ENCODE measurements at places on chromosomes 16 and 17.
A peak's percentile ranks its signal among the peaks of the same experiment; 100 is the strongest.

DNA sequence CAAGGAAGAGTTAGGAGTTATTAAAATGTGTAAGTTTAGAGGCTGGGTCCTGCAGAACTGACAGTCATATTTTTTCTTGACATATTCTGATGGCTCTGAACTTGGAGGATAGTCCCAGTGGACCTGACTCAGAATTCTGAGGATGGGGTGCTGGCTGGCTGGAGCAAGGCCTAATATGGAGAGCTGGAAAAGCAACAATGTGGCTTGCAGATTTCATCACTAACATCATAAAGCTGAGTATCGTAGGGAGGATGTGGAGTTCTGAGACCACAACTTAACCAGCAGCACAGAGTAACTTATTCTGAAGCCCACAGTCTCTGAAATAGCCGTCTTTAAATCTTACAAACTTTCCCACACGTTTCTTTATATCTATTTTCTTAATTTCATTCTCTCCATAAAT is 2.3 kb downstream of the KRTAP1-5 start:
- H3K4me1 ChIP-seq, result no peaks in the 10 kb centered on the region
- H3K36me3 ChIP-seq, result no peaks in the 10 kb centered on the region
- no peak overlapping the region for H3K27ac ChIP-seq
- peaks cover 56% of the 10 kb centered on the region for H3K27me3 ChIP-seq
- no peak overlapping the region for H3K4me3 ChIP-seq

DNA sequence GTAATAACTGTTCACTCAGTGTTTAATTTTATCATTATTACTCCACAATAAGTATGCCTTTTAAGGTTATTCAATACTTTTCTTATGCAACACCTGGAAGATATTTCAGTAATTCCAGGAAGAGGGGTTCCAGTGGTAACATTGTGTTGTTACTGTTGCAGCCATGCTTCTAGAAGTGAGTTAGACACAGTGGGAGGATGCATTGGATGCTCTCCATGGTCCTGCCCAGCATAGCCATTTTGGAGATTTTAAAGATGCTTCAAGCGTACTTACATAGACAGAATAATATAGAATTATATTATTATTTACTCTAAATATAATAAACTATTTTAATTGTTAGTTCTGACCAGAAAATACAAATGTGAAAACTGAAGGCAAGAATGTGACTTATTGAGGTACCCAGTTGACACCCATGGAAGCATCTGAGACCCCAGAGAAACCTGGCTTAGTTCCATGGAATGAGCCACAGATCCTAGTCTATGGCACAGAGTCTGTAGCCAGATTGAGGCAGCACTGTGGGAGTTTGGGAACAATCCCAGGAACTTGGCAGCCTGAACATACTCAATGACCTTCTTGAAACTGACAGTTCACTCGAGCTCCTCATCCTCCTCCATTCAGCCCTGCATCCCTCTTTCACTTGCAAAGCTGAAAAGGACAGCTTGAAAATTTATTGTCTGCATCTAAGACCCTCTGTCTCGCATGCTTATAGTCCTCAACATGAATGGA is 190.1 kb upstream of the HS3ST4 start:
- H3K27me3 ChIP-seq, result peaks cover 31% of the 10 kb centered on the region
- H3K27ac ChIP-seq, result no peak overlapping the region
- no peaks in the 10 kb centered on the region for H3K4me1 ChIP-seq
- no peaks in the 10 kb centered on the region for H3K36me3 ChIP-seq

DNA sequence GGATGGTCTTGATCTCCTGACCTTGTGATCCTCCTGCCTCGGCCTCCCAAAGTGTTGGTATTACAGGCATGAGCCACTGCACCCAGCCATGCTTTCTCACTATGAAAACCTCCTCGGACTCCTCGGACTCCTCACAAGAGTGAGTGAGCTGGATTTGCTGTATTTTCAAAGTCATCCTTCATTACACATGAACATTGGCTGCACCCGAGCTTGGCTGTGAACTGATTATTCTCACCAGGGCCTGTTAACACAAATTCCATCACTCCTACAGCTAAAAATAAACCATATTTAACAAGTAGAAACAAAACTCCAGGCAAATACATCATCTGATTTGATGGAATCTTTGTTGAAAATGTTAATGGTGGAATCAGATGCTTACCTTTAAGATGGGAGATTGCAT is 50.3 kb downstream of the PITPNC1 start:
- H3K36me3 ChIP-seq, result peaks cover 11% of the 10 kb centered on the region
- H3K27ac ChIP-seq, result no peak overlapping the region
- H3K4me3 ChIP-seq, result no peak overlapping the region
- H3K4me1 ChIP-seq, result peaks cover 40% of the 10 kb centered on the region

DNA sequence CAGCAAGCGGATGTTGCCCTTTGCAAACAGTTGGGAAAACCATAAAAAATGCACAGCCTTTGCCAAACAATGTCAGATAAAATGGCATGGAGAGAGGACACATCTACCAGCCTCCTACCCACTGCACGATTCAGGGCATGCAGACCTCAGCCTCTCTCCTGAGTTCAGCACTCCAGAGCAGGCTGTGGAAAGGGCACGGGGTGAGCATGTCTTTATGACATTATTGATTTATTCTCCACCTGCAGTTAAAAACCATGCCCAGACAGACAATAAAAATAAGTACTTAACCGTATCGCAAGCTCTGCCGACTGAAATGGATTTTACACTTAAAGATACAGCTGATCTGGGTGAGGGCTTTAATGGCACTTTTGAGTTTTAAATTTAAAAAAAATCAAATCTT is 127.1 kb downstream of the MAF start:
- peaks cover 3% of the 10 kb centered on the region for H3K36me3 ChIP-seq
- H3K27me3 ChIP-seq, result peaks cover 6% of the 10 kb centered on the region
- DNase-seq, result no peak
- H3K4me3 ChIP-seq, result no peak overlapping the region
- H3K4me1 ChIP-seq, result no peaks in the 10 kb centered on the region

GRCh38 chr17:64687961-64688360 is 25.9 kb upstream of the SMURF2 start:
- no peaks in the 10 kb centered on the region for H3K4me1 ChIP-seq
- H3K27ac ChIP-seq, result no peak overlapping the region
- H3K36me3 ChIP-seq, result no peaks in the 10 kb centered on the region
- DNase-seq, result no peak
- no peak overlapping the region for H3K4me3 ChIP-seq

DNA sequence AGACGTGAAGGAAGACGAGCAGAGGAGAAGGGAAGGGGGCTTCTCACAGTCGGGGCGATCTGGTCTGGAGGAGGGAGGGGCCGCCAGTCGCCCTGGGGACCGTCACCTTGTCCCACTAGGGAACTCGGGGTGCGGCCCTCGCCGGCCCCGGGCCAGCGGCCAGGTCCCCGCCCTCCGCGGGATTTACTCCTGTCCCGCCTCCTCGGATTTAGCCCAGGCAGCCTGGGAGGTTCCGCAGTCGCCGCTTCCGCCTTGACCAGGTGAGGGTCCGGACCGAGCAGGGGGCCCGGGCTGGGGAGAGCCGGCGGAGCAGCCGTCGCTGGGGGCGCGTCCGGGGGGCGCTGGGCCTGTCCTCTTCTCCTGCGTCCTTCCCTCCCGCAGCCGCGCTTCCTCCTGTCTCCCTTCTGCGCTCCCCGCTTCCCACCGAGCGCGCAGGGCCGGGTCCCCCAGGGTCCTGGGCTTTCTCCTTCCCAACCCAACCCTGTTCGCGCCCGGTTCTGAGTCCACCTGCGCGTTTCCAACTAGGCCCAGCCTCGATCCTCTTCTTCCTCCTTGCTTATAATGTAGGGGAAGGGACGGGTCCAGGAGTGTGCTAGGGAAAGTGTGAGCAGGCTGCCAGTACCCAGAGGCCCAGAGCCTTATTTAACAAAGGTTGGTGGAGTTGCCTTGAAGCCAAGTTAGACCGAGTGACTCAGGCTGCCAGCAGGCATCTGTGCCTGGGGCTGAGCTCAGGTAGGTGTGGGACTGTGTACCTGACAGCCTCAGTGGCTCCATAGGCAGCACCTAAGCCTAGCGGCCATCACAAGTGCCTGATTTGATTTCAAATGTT is at the start of gene TNK1:
Gene TNK1, plus strand, starts transcription at position 235 of the 829 bp plus-strand sequence. CDS start 1,838 bp downstream, outside the sequence.
- H3K27ac ChIP-seq, result no peak within 1 kb of the TSS
- H3K36me3 ChIP-seq, result peaks cover 8% of the 10 kb centered on the region
- H3K4me1 ChIP-seq, result peaks cover 7% of the 10 kb centered on the region
- H3K4me3 ChIP-seq, result no peak within 1 kb of the TSS
- peaks cover 43% of the 10 kb centered on the region for H3K27me3 ChIP-seq
- DNase-seq, result no peak

DNA sequence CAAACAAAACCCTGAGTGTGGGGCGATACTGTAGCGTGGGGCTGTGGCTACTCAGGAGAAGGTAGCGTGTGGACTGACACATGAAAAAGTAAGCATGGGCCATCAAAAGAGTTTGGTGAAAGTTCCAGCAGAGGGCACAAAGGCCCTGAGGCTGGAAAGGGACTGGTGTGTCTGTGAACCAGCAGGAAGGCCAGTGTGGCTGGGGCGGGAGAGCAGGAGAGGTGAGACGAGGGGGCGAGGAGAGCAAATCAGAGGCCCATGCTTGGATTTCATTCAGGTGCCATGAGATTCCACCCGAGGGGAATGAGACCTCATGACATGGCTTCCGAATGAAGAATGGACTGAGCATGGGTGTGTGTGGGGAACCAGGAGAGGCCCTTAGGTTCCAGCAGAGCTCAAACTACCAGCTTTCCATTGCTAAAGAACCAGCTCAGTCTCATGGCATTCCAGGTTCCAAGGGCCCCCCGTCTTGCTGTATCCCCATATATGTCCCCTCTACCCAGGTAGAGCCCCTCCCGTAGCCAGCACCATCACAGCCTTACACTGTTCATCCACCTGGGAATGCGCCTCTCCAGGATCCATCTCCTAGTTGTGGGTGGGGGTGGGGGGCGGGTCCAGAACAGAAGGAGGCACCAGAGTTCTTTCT is 31.1 kb downstream of the TRPV2 start:
- H3K4me3 ChIP-seq, result no peak overlapping the region
- H3K4me1 ChIP-seq, result peaks cover 24% of the 10 kb centered on the region
- no peaks in the 10 kb centered on the region for H3K27me3 ChIP-seq

DNA sequence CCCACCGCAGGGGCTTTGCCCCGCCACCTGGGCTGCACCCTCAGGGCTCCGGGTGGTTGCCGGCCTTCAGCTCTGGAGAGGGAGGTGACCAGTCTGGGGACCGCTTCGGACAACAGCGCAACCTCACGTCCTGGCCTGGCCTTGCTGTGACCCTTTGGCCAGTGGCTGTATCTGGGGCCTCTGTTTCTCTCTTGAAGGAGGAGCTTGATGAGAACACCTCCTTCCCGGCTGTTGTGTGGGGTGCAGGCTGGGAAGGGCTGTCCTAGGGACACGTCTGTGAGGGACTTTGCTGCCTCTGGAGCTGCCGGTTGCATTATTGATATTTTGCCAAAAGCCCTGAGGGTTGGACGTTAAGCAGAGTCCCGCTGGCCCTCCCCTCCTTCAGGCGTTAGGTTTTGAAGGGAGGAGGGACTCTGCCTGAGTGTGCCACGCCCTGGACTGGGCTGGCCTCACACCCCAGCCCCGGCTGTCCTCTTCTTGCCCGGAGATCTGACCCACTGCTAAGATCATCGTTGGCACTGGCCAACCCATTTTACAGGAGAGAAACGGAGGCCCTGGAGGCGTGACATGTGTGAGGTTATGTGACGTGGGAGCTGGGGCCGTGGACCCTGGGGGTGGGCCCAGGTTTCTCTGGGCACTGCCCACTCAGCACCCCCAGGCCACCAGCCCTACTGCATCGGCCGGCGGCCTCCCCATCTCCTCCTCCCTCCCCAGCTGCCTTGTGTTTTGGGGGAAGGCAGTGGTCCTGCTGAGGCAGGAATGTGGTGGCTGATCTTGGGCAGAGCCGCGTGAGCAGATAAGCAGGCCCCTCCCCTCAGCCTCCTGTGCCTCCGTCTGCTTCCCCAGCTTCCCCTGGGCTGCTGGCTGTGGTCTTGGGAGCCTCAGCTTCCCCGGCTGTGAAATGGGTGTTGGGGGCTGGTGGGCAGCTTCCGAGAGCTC is 8.5 kb downstream of the ZFPM1 start:
- peaks cover 68% of the 10 kb centered on the region for H3K36me3 ChIP-seq
- H3K4me3 ChIP-seq, result peak overlapping the region; percentile 29
- H3K4me1 ChIP-seq, result peaks cover 45% of the 10 kb centered on the region
- no peak for DNase-seq

DNA sequence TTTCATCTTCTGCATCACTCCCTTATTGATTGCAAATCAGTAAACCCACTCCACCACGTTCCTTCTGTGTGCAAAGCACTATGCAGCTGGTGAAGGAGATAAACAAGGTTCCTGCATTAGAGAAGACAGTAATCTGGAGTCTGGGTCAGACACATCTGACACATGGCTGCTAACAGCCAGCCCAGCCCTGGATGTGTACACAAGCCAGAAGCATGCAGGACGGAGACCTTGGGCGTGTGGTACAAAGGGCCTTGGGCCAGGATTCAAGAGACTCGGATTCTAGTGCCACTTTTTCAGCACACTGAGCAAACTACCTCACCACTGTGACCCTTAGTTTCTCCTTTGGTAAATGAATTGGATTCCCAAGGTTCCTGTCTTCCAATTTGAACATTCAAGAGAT is 86.6 kb upstream of the DNAH9 start:
- H3K4me1 ChIP-seq, result no peaks in the 10 kb centered on the region
- no peak for DNase-seq
- no peak overlapping the region for H3K4me3 ChIP-seq
- H3K27ac ChIP-seq, result no peak overlapping the region

- peaks cover 25% of the 10 kb centered on the region for H3K27me3 ChIP-seq
- no peak overlapping the region for H3K4me3 ChIP-seq
- no peaks in the 10 kb centered on the region for H3K36me3 ChIP-seq
Measured at GRCh38 chr17:50621574-50622031, 13.1 kb upstream of the ABCC3 start.

GRCh38 chr16:89472711-89473075 is 17.7 kb downstream of the ANKRD11 start:
- no peak for DNase-seq
- peak overlapping the region; percentile 76 for H3K4me3 ChIP-seq
- H3K27ac ChIP-seq, result peak overlapping the region; percentile 67
- H3K27me3 ChIP-seq, result no peaks in the 10 kb centered on the region
- peaks cover 49% of the 10 kb centered on the region for H3K36me3 ChIP-seq

DNA sequence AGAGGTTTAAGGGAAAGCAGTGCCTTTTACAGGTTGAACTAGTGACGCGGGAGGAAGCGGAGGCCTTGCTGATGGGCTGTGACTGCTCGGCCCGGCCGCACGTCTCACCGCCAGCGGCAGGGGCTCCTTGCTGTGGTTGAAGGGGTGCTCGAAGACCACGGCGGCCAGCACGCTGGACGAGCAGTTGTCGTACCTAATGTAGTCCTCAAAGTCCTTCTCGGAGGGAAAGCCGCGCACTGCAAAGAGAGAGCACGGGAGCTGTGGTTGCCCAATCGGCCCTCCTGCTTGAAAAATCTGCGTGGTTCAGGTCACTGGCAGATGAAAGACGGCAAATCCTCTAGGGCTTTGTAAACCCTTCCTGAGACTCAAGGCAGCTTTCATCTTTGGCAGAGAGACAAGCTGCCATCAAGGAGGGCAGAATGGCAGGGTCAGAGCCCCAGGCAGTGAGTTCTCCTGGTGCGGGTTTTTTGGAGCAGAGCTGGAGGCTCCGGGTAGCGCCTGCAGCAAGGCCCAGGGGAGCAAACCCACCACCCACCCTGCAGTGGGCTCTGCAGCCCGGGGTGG is 16.1 kb downstream of the ABCA3 start:
- H3K36me3 ChIP-seq, result peaks cover 5% of the 10 kb centered on the region
- no peaks in the 10 kb centered on the region for H3K27me3 ChIP-seq
- no peaks in the 10 kb centered on the region for H3K4me1 ChIP-seq
- H3K4me3 ChIP-seq, result no peak overlapping the region

- no peak for DNase-seq
- no peaks in the 10 kb centered on the region for H3K36me3 ChIP-seq
- H3K27ac ChIP-seq, result no peak overlapping the region
- no peak overlapping the region for H3K4me3 ChIP-seq
- H3K27me3 ChIP-seq, result no peaks in the 10 kb centered on the region
- peaks cover 33% of the 10 kb centered on the region for H3K4me1 ChIP-seq
Measured at GRCh38 chr17:27573971-27574525, 56.9 kb upstream of the LGALS9 start.
